Dermis microvascular lymphatic vessel endothelial cell (primary cell): ENCODE measurements at places on chromosomes 4 and X. TPM values are rescaled to one million over a fixed set of nuclear protein-coding genes. Genes with fewer than 3 reads are reported as not detected.

ARMCX4 gene
- total RNA-seq, result 3.3 and 3.4 TPM in 2 replicates

SPANXN3 gene
- total RNA-seq, result not detected in 2 replicates

ZNF157 gene
- total RNA-seq, result not detected in 2 replicates

TBCK gene
- total RNA-seq, result 14.6 and 27.1 TPM in 2 replicates

PITX2 gene
- under 0.01 TPM in 1 of 2 replicates, not detected in the other for total RNA-seq

RAB41 gene
- total RNA-seq, result not detected in 2 replicates
